ENCODE measurements at places on chromosomes 5 and 9.

- DNase-seq, result no peak
Observed at GRCh38 chr9:125990793-125991220, 243.6 kb downstream of the PBX3 start.

DNA sequence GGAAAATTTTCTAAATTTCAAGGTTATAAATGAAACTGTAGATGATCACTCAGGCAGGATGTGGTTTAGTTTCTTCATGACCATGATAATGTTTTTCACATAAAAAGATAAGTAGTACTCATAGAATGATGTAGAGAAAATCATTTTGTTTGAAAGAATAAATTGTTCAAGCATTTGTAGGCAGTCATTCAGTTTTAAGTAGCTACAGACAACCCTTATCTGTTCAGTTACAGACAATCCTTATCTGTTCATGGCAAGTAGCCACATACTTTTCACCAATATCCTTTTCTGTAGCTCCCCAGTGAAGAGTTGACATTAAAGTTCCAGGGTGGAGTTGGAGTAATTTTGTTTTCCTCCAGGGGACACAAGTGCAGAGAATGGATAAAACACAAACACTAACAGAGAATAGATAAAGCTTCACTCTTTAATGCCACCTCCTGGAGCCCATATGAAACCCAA is 278.1 kb upstream of the TNC start:
- DNase-seq, result peak; percentile 85

- no peak for DNase-seq
Observed at GRCh38 chr9:113872485-113873143, 3.5 kb upstream of the ZNF618 start.

GRCh38 chr5:98341038-98342032 is 432.1 kb upstream of the RGMB start:
- DNase-seq, result no peak

- DNase-seq, result peak; percentile 81
Observed at GRCh38 chr9:34591248-34591916, 1.9 kb upstream of the CNTFR start.

- DNase-seq, result no peak
Observed at GRCh38 chr9:81382281-81382680, 307.1 kb downstream of the TLE1 start.

GRCh38 chr9:114452219-114453165 is 52.8 kb downstream of the WHRN start:
- DNase-seq, result no peak

- no peak for DNase-seq
Observed at GRCh38 chr5:124872086-124872485, 125.6 kb upstream of the ZNF608 start.

GRCh38 chr5:64397552-64397951 is 108.3 kb upstream of the RGS7BP start:
- no peak for DNase-seq

DNA sequence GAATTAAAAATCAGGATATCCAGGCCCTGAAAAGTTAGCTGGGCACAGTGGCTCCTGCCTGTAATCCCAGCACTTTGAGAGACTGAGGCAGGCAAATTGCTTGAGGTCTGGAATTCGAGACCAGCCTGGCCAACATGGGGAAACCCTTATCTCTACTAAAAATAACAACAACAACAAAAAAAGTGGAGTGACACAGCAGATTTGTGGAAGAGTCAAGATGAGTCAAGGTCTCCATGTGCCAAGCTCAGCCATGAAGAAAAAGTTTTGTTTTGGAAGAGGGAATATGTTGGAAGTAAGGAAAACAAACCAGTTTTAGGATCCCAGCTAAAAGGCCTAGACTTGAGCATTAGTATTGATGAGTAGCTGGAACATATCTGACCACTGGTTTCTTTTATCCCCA is 14.7 kb downstream of the LRRC70 start:
- peak; percentile 35 for DNase-seq

DNA sequence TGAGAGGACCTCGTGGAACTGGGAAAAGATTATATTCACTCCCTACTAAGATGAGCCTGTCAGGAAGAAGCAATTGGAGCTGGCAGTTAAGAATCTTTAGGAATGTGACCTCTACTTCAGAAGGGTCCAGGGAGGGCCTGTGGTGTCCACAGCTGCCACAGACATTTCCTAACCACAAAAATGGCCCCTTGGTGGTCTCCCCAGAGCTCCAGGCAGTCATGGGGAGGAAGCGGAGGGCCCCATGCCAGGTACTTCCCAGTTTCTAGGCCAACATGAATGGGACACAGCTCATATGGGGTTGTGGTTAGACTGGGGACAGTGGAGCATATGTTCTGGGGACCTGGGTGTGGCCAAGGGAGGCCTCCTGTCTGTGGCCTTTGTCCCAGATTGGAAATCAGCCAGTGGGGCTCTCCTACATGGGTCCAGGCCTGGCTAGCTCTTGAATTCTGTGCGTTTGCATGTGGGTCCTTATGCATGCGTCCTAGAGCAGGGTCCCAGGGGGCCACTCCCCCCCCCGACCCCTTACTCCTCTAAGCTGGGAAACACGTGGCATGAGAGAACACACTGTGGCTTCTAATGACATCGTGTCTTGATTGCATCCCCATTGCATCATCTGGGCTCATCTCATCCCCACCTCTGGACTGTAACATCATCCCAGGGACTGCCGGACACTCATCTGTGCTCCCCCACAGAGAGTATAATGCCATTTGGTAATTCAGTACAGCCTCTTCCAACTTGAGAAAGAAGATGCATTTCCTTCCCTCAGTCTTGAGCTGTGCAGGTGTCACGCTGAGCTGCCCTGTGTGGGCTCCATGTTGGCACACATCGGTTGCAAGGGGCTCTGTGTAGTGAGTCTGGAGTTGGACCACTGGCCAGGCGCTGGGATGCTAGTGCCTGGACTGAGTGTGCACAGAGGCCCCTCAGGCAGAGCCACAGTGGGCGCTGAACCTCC is 31.3 kb downstream of the IRF1 start:
- peak; percentile 87 for DNase-seq

DNA sequence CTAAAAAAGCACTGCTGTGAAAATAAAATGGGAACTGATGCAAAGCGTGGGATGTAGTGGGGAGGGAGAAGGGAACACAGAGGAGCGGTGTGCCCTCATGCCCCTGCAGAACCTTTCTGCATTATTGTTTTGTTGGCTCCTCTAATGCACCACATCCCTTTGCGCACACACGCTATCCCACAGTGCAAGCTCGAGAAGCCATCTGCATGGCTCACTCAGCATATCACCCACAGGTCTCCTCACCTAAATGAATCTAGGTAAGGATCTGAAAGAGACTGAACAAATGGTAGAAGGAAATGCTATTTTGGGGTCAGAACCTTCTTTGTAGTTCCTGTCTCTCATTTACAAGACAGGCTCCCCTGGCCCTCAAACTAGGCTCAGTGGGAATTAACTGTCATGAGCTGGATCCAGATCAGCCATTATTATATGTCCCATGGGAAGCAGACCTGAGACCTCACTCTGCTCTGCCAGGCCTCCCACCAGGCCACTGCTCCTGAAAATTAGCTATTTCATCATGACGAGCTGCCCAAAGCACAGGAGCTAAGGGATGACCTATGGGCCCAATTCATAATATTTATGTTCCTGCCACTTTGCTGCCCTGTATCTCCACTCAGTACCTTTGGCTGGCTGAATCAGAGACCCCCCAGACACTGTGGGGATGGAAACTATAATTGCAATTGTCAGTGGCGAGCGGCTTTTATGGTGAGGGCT is 169.4 kb downstream of the SPOCK1 start:
- DNase-seq, result no peak

DNA sequence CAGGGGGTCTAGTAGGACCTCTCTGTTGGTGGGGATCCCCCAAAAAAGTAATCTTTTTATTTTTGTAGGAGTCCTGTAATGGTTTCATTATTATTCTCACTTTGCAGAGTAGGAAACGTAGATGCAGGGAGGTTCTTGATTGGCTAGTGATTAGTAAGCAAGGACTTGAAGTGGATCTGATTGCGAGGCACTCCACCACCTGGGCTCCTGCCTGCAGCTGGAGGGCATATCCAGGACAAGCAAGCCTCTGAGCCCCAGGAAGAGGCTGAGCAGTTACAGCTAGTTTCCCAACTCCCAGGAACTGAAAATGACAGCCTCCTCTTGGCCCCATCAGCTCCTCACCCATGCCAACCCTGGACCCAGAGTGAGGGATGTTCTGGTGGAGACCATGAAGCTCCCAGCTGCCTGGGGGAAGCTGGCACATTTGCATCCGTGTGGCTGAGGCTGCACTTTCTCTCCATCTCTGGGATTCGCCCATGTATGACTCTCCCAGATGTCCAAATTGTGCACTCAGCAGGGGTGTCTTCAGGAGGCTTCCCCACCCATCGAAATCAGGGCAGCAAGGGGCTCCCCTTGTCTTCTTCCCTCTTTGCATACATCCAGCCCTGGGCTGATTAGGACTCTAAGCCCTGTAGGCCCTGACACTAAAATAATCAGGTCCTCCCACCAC is 10.2 kb downstream of the KCNIP1 start:
- no peak for DNase-seq

DNA sequence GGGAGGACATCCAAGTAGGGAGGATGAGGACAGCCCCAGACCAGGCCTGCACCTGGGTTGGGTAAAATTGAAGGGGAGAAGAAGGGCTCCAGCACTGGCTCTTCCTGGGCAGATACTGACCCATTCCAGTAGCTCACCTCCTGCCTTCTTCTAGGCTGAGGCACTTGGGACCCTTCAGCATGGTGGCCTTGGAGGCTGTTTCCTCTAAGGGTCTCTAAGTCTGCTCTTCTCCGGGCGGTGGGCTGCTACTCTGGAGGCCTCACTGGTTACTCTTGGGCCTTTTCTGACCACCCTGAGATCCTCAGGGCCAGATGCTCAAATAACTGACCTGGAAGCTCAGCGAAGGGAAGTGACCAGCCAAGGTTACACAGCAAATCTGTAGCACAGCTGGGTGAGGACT is 2.8 kb upstream of the TIFAB start:
- no peak for DNase-seq

- no peak for DNase-seq
Observed at GRCh38 chr5:24397601-24398000, 247.2 kb downstream of the CDH10 start.

DNA sequence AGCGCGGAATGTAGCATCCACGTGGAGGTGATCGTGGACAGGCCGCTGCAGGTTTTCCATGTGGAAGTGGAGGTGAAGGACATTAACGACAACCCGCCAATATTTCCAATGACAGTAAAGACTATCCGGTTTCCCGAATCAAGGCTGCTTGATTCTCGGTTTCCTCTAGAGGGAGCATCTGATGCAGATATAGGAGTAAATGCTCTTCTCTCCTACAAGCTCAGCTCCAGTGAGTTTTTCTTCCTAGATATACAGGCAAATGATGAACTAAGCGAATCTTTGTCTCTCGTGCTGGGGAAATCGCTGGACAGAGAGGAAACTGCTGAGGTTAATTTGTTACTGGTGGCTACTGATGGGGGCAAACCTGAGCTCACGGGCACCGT is 598 bp downstream of the PCDHA2 start:
- no peak for DNase-seq

DNA sequence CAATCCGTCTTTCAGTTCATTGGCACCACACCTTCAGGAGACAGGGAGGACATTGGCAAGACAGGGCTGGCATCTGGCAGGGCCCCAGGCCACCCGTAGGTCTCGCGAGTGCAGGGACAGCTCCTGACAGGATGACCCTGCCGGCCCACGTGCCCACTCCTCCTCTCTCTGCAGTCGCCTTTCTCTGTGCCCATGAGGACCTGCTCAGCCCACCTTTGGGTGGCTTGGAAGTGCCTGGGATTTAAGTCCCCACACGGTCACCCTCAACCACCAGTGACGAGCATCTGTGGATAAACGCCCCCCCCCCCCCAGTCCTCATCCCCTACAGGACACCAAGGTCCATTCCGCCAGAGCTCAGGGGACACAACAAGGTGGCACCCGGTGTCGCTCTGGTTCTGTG is 4.1 kb downstream of the MRPL36 start:
- DNase-seq, result no peak

- DNase-seq, result no peak
Observed at GRCh38 chr9:137138058-137138721, 764 bp upstream of the GRIN1 start.

DNA sequence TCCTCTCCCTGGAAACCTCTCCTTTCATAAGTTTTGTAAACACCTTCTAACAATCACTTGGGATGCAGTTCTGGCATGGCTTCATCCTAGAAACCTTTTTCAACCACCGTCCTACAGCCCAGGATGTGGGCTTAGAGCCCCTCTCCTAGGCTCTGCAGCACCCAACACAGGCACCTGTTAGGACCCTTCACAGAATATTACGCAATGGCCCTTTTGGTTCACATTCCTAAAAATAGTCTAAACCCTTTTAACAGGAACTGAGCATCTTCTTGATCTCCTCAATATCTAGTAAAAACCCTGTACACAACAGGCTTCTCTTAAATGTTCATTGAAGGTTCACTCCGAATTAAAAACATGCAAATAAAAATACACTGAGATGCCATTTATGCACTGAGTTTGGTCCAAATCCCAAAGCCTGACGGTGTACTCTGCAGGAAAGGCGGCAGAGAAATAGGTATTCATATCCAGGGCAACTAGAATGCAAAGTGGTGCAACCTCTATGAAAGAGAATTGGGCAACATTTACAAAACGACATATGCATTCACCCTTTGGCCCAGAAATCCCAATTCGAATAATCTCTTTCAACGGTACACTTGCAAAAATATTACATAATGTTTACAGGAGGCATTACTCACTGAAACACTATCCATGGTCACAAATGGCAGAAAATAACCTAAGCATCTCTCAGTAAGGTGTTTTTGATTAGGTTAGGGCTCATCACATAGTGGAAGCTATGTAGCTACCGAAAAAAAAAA is 169.3 kb downstream of the SEMA5A start:
- DNase-seq, result no peak

DNA sequence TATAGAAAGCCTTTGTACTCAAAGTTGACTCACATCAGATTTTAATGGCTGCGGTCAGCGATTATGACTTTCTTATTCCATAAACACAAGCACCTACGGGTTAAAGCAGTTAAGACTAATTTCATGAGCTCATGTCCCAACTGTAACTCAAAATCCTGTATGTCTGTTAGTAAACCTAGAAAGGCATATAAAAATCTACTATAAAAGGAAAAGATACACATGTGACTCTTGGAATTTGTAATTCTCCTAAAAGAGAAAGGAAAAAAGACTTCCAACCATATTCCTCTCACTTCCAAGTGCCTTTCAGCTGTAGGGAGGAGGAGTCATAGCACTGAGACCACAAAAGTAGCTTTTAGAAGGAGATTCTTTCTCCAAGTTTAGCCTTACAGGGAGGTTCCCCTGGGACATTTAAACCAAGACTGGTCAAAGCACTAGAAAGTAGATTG is 129.1 kb downstream of the EBF1 start:
- no peak for DNase-seq

GRCh38 chr9:2502760-2503159 is 118.8 kb upstream of the VLDLR start:
- DNase-seq, result no peak
